ENCODE measurements at places on chromosomes 7 and 10.

DNA sequence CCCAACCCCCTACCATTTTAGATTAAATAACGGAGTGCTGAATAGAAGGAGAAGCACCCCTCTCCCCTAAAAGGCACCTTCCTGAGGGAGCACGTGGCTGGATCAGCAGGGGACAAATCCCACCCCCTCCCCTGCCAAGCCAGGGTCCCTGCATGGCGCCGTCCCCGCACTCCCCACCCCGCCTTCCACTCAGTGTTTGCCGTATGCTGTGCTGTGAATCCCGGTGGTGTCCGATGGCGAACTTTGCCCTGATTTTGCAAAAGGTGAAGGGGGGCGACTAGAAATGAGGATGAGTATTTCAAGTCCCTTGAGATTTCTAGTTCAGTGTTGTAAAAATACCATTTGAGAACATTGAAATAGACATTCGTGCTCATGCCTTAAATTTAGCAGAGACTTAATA, 83.5 kb upstream of the SH2B2 start:
- DNase-seq: no peak

DNA sequence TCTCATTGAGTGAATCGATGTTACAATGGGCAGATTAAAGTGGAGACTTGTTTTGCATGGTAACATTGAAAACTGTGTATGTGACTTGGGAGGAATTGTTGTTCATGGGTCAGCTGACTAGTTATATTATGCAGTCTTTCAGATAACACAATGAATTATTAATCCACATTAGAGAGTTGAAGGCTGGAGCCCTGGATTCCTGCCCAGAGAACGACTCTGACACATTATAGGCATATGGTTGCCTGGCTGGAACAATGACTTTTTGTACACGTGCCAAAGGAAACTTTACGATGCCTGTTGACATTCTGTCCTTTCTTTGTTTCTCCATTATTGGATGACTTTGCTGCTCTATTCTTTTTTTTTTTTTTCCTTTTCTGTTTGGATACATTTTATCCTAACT, 52.3 kb upstream of the TMEM229A start:
- peak; percentile 41 for DNase-seq

GRCh38 chr7:140889645-140890044, 35.1 kb downstream of the BRAF start:
- no peak for DNase-seq

GRCh38 chr7:20310963-20311742, 19.5 kb upstream of the ITGB8 start:
- no peak for DNase-seq

DNA sequence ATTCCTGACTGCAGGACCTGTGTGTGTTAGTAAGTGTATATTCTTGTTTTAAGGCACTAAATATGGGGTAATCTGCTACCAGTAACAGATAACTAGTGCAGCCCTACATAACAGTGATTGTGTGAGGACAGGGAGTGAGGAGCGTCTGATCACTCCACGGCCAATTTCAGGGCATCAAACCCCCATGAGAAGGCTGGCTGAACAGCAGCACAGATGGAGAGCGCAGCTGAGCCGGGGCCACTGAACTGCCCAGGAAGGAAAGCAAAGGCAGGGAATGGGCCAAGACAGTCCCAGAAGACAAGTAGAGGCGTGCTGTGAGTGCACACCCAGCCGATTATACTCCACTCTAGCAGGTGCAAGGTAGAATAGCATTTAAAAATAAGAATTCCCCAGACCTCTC, 157.1 kb upstream of the CHST15 start:
- no peak for DNase-seq

- DNase-seq: peak; percentile 62
These were observed at the start of gene SLC26A4 for GRCh38 chr7:107660381-107661080. SLC26A4 (plus strand) TSS chr7:107660828; CDS start chr7:107661642, 814 bp downstream.

DNA sequence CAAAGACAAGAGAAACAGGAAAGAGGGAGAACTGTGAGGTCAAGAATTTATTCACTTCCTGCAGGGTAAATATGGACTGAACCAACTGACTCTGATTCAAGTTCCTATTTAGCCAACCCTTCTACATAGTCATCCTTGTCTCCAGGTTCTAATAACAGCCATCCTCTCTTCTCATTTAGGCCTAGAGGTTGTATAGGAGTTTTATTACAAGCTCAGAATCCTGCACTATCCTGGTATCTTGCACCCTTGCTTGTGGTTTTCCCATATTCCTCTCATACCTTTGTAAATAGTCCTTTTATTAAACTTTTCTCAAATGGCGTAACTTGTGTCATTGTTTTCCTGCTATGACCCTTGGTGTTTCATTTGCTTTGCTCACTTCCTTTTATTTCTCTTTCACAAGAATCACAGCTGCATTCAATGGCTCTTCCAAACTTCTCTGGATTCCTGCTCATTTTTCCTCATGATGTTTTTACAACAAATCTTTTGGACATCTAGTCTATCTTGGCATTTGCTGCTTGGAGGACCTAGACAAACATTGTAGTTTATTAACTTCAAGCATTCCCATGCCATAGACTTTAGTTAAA, 12.4 kb upstream of the OR2A5 start:
- no peak for DNase-seq

DNA sequence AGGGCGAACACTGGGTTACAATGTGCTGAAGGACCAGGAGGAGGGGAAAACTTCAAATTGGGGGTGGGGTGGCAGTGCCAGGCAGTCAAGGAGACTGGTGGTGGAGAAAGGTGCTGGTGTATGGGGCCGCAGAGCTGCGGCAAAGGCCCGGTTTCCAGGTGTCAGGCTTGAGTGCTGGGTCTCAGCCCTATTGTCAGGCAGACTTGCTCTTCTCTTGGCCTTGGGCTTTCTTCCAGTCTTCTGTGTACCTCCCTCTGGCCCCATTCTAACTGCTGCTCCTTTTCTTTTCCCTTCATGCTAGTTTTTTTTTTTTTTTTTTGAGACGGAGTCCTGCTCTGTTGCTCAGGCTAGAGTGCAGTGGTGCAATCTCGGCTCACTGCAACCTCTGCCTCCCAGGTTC, 51.0 kb downstream of the POLR3A start:
- DNase-seq: no peak

GRCh38 chr7:37009125-37009675, 284.9 kb upstream of the AOAH start:
- DNase-seq: no peak

- no peak for DNase-seq
These were observed 117.6 kb upstream of the TCERG1L start for GRCh38 chr10:131429141-131429540.

DNA sequence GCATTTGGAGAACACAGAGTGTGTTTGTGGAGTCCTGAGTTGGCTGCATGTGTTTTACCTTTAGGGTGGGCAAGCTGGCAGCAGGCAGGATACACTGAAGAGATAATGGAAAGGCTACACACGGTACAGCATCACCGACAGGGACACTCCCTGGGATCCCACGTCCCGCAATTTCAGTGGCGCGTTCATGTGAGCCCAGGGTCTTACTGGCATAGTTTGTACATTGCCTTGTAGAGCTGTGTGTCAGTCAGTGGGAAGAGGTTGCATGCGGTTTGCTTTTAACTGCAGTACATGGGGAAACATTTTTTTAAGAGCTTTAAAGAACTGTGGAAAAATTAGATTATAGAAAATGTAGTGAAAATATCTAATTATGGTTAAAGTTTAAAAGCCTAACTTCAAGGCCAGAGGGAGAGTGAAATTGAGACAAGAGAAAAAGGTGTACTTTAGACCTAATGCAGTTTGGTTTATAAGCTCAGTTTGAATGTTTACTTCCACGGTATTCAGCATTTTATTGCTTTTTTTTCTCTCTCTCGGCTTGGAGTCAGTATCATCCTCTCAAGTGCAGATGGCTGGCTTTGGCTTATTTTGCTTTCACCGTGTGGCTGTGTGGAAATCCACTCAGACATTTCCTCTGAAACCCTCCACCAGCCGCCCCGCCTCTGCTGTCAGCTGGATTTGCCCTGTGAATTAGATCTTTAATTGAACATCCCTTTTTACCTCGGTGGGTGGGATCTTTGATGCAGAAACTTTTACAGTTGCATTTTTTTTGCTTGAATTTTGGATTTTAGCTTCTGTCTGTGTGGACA, 364.2 kb upstream of the COBL start:
- DNase-seq: no peak

GRCh38 chr7:115227473-115228235, 305.8 kb downstream of the MDFIC start:
- DNase-seq: no peak

DNA sequence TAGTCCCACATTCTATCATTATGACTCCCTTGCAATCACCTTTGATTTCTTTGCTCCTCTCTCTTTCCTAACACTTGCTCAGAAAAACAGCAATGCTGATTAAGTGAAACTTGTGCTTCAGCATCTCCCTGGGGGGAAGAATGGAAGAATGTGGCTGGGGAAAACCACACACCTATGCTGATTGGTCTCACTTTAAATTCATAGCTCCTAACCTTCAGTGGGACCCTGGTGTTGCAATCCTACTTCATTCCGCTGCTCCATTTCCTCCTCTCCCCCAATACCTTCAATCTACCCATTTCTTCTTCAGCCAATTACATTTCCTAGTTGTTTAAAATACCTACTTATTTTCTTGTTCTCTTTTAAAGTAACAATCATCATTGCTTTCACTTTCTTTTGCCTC, 1166.7 kb upstream of the C7orf33 start:
- no peak for DNase-seq

- DNase-seq: no peak
These were observed 21.5 kb upstream of the ZNF800 start for GRCh38 chr7:127413962-127414361.

- no peak for DNase-seq
These were observed 64.4 kb downstream of the LHPP start for GRCh38 chr10:124525751-124526600.

GRCh38 chr10:5873515-5873995, 16.1 kb downstream of the ANKRD16 start:
- peak; percentile 81 for DNase-seq

GRCh38 chr10:593901-594457, 95.5 kb downstream of the DIP2C start:
- no peak for DNase-seq

- DNase-seq: no peak
These were observed 285.0 kb upstream of the HABP2 start for GRCh38 chr10:113267619-113268562.

- DNase-seq: no peak
These were observed 206.1 kb upstream of the PHYHIPL start for GRCh38 chr10:58970160-58970915.

DNA sequence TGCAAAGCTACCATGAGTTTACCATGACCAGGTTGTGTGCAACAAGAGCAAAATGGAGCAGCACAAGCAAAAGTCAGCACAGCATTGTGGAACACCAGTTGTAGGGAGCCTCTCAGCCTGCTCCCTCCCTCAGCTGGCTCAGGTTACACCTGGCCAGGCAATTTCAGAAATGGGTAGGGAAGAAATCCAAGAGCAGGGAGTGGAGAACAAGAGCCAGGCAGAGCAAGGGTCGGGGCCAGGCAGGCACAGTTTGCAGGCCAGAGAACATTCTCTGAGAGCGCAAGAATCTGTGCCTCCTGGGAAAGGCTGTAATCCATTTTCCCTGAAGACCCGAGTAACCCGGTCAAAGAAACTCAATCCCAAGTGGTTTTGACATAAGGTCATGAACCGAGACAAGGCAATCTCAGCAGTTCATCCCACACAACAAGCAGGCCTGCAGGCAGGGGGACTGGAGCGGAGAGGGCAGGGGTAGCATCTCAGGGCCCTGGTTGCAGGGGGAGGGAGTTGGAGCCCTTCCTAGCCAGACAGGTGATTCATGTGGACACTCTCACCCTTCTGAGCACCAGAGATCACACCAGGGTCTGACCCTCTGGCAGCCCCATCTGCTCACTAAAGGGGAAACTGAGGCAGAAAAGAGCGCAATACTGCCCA, 258.4 kb downstream of the PLXNA4 start:
- DNase-seq: no peak

- no peak for DNase-seq
These were observed 47.1 kb downstream of the MXI1 start for GRCh38 chr10:110254467-110254866.

- no peak for DNase-seq
These were observed 15.9 kb upstream of the ADCK2 start for GRCh38 chr7:140656548-140657515.

- no peak for DNase-seq
These were observed 234.7 kb upstream of the MDFIC start for GRCh38 chr7:114687238-114687637.

GRCh38 chr10:116427671-116428070, at the start of gene PNLIPRP3:
PNLIPRP3 (plus strand) TSS chr10:116427847; CDS start chr10:116428013, 166 bp downstream.
- no peak for DNase-seq

DNA sequence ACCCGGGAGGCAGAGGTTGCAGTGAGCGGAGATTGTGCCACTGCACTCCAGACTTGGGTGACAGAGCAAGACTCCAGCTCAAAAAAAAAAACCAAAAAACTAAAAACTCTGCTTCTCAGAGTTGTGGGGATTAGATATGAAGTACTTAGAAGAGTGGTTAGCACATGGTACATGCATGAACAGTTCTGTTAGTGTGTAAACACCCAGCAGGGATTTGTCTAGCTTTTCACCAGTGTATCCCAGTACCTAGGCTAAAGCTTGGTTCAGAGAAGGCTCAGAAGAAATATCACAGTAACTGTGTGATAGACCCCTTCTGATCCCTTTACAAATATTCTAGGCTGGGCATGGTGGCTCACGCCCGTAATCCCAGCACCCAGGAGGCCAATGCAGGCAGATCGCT, 9.5 kb downstream of the PPIA start:
- DNase-seq: no peak

All from SK-N-SH (cell line).